CD4-positive, alpha-beta memory T cell (primary cell): ENCODE measurements at places on chromosomes 2 and 18. TPM values are rescaled to one million over a fixed set of nuclear protein-coding genes. Genes with fewer than 3 reads are reported as not detected.

DNA sequence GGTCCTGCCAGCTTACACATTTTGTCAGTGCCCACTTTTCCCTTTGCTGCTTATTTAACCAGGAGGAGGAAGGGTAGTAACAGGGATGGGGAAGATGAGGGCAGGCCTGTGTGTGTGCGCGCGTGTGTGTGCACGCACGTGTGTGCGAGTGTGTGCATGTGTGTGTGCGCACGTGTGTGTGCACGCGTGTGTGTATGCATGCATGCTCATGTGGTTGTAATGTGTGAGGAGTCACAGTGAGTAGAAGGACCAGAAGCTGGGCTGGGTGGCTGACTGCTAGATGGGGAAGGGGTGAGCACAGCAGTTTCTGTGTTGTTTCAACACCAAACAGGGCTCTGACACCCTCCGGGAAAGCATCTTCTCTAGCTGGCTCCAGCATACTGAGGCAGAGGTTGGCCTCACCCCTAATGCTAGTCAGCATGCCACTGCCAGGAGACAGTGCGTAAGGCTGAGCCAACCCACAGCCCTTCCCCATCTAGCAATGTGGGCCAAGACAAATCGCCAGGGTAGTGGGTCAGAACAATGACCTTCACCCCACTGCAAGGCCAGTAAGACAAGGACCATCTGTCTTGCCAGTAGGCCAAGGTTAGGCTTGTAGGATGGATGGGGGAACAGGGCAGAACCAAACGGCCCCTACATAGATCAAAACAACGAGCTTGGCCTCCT lies 218.7 kb upstream of the SMAD2 start:
- no peak for DNase-seq

DNA sequence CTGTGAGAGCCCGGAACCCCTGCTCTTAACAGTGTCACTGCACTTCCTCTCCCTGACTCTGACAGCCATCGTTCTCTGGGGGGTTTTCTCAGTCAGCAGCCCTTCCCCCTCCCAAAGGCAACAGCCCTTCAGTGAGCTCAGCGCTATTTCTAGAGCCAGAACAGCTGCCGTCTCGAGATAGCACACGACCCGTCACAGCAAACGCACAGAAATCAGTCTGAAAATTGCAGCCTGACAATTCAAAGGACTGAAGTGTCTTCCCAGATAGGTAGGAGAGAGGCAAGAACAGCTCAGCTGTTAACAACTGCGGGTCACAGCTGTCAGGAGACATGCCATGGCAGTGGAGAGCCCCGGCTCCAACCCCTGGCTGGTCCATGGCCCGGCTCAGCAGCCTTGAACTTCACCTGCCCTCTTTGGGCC lies 45.4 kb downstream of the ST8SIA5 start:
- no peak for DNase-seq

DNA sequence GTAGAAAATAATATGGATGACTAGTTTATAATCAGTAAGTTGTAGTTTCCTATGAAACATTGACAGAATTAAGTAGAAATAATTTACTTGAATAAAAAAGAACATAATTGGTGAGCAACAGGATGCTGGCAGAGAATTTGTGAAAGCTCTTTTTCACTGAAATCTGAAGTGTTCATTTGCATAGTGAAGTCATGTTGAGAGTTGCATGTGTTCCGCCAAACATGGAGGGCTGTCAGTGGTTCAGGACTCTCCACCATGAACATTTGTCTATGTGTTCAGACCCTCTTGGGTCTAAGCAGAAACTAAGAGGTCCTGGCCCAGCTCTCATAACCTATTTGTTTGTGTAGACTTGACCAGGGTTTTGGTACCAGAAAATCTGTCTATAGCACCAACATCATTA lies 182.5 kb upstream of the LINC00305 start:
- no peak for DNase-seq

GRCh38 chr2:62219407-62220159 lies 23.7 kb downstream of the B3GNT2 start:
- no peak for DNase-seq

- DNase-seq, result no peak
Observed at GRCh38 chr2:69260666-69261065, 126.4 kb downstream of the GFPT1 start.

DNA sequence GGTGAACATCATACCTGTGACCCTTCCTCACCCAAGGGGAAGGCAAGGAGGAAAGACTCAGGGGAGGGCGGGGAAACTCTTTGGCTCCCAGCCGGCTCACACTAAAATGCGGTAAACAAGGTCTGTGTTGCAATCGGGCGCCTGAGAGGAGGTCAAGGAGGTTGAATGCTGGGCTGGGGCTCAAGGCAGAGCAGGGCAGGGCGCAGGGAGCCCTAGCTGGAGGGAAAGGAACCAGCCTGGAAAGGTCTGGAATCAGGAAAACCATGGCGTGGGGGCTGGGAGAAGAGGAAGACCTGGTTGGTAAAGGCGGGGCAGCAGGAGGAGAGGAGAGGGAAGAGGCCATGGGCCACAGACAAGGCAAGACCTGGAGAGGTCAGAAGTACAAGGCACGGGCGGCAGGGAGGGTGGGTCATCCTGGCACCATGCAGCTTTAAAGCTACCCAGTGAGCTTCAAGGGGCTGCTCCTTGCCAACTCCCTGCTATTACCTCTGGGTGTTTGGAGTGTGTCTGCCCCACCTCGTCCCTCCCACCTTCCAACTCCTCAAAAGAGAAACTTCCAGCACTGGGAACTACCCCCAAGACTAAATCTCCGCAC lies 4.8 kb upstream of the TMEM37 start:
- no peak for DNase-seq

DNA sequence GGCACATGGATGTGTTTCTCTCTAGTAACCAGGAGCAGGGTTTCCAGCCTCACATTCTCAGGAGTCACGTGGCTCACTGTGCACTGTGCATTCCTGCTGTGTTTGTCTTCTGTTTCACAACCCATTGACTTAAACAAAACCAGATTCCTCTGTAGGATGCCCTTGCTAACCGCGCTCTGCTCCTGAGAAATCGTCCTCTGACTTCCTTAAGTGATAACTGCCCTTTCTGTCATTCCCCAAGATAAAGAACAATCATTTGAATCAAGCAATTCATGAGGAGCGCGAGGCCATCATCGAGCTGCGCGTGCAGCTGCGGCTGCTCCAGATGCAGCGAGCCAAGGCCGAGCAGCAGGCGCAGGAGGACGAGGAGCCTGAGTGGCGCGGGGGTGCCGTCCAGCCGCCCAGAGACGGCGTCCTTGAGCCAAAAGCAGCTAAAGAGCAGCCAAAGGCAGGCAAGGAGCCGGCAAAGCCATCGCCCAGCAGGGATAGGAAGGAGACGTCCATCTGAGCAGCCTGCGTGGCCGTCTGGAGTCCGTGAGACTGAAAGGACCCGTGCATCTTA lies 60.2 kb downstream of the RALBP1 start:
- no peak for DNase-seq

DNA sequence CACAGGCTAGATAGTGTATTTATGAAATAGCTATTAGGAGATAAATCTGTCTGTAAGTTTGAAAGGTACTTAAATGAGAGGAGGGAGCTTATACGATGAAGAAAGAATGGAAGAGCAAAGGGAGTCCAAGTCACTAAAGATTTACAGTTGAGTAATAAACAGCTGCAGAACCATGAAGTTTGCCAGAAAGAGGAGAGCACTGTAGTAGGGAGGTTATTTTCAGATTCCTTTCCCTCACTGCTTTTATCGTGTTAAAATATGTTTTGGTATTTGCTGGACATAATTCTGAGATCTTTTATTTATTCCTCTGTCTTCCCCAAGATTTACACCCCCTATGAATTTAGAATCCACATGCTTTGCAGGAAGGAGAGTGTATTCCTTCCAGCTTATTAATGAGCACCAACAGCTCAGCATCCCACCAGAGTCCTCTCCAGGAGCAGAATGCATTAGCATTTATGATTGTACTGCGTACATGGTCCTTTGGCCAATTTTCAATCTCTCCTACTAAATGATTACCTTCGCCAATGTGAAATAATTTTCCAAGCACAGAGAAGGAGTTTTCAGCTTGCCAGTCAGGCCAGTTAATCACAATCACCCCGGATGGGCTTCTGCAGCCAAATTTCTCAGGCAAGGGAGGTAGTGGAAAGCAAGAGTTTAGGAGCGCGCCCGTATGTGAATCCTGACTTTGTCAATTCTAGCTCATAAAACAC lies 297.0 kb downstream of the NBAS start:
- no peak for DNase-seq

DNA sequence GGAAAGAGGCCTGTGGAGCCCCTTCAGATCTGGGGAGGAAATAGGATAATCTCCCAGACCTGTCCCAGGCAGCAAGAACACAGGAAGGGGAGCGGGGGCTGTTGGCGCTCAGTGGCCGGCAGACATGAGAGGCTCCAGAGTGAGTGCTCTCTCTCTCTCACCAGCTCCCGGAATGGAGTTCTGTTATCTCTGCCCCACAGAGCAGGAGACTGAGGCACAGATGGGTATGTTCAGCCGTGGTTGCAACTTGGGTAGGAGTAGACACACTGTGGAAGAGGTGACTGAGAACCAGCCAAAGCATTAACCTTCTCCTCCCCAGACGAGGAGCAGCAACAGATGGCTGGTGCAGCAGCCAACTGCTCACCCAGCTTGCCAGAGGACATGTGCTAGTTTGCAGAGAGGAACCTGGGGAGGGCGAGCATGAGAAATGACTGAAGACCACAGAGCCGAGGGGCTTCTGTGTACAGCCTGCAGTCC lies 82.0 kb downstream of the NRP2 start:
- no peak for DNase-seq

DNA sequence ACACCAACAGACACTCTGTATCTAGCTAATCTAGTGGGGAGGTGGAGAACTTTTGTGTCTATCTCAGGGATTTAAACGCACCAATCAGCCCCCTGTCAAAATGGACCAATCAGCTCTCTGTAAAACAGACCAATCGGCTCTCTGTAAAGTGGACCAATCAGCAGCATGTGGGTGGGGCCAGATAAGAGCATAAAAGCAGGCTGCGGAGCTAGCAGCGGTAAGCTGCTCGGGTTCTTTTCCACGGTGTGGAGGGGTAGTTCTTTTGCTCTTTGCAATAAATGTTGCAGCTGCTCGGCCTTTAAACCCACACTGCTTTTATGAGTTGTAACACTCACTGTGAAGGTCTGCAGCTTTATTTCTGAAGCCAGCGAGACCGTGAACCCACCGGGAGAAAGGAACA lies 51.3 kb upstream of the FOXI3 start:
- no peak for DNase-seq

- no peak for DNase-seq
Observed at GRCh38 chr2:88218981-88219380, 48.8 kb downstream of the THNSL2 start.

IL37 gene
- not detected for total RNA-seq

GALNT5 gene
- not detected for total RNA-seq

TDRD15 gene
- 0.06 TPM for total RNA-seq
